ENCODE measurements at places on chromosomes 4 and X.

GRCh38 chrX:29535212-29536162 is 679.9 kb upstream of the MAGEB2 start:
- DNase-seq = no peak

DNA sequence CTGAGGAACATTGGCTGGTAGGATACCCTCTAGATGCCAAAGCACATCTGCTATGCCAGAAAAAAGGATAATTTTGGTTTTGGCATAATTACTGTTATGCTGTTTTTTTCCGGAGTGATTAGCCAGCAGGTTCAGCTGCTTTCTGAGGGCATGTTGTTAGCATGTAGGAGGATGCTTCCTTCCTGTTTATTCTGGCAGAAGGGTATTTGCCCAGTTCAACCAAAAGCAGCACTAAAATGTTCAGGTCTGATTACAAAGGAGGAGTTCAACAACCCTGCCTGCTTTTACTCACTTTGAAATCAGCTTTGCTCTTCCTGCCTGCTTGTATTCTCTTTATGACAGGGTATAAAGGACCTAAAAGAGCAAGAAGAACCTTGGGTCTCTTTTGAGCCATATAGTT is 21.9 kb downstream of the ERCC6L start:
- DNase-seq = no peak

- DNase-seq = no peak
These were observed 900 bp downstream of the TRO start for GRCh38 chrX:54921427-54922021.

DNA sequence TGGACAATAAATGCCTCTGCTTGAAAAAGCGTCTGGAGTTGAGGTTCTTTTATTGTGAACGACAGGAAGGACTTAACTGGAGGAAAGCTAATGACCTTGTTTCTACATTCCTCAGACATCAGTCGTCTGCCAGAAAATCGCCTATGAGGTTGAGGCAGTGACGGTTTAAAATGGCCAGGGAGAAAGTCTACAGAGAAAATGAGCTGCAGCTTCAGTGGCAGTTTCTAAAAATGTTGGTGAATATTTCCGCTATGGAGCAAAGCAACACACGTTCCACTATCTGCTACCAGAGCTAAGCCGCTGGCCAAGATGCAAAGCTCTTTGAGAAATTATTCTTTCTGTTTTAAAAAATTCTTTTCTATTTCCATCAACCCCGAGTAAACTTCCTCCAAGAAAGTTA is 116.9 kb upstream of the GALNT7 start:
- no peak for DNase-seq

GRCh38 chrX:41912923-41913322 is 10.4 kb downstream of the CASK start:
- DNase-seq = no peak

DNA sequence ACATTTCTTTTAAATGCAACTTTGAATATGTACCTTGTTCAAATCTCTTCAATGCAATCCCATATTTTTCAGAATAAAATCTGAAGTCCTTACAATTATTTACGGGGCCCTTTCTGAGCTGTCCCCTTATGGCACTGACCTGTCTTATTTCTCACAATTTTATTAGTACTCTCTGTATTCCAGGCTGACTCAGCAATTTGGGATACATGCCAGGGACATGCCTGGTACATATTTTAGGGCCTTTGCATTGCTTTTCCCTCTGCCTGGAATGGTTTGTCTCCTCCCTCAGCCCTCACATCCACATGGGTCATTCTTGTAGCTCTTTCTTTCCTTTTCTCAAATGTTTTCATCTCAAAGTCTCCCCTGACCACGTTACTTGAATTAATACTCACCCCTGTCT is 172.2 kb upstream of the TECRL start:
- DNase-seq = no peak

DNA sequence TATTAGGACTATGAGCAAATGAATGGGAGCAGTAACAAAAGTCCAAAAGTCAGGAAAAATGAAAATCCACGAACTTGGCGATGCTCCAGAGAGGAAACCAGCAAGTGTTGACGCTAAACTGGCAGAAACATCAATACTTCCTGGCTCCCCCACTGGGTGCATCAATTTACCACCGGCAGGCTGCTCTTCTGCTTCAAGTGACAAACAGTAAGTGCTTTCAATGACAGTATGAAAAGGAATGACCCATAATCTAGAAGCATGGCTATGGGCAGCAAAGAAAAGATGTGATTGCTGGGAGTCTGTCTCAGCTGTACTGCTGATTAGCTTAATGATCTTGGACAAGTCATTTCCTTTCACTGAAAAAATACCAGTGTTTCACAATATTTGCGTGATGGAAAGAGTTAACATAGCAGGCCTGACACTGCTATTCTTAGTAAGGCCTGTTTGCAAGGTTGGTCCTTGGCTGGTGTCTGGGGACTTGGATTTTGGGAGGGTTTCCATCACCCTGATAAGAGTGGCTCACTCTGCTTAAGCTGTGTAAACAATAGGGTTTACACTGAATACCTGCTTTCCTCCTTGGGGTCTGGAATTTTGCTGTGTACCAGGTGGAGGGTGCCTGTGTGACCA is 8.7 kb downstream of the ATP11C start:
- no peak for DNase-seq

GRCh38 chr4:152024881-152025280 is 264.1 kb upstream of the GATB start:
- no peak for DNase-seq

DNA sequence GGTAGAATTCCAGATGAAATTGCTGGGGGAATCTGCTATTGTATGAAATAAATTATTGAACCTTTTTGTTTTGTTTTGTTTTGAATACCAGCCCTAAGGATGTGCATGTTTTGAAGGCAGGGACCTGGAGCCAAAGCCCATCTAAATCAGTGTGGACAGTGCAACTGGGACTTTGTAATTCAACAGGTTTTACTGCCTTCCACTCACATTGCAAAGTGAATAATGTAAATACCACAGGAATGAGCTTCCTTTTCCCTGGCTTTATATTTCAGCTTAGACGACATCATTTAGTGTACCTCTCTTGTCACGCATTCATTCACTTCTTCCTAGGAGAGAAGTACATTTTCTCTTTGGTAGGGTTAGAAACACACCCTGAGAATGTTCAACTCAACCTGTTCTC is 795.0 kb downstream of the CENPC start:
- no peak for DNase-seq

DNA sequence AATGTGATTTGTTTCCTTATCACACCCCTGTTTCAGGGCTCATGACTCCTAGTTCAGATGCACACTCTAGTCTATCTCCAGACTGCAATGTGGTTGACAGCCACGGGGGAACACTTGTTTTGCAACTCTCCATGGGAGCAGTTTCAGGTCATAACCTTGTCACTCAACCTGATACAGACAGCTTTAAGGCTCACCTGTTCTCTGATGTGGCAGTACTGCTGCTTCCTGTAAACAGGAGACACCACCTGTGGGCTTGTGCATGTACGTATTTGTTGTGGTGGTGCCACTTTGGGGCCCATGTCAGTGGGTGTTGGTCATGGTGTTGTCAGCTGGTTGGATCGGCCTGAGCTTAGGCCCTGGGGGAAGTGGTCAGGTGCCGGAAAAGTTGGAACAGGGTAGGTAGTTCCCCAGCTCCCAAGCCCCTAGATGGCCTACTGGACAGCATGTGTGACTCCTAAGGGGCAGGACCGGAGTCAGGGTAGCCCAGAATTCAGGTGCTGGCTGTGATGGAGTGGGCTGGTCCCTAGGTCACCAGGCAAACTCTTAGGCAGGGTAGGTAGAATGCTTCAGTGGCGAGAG is 46.2 kb downstream of the FAM9B start:
- no peak for DNase-seq

- DNase-seq = no peak
These were observed 877 bp downstream of the GPRASP1 start for GRCh38 chrX:102652031-102652688.

DNA sequence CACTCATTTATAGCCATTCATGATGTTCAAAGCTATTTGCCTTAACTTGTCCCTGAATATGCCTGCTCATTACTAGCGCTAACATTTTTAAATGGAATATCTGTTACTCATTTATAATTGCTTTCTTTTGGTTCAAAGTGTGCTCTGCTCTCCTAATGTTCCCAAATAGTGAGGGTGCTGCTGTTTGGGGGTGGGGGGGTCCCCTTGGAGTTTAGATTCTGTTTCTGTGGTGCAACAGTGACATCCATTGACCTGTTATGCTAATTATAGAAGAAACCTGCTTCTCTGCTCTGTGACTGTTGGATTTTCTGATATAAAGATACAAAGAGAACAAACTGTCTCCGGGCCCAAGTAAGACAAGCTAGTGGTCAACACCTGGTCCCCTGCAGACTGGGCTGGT is 222.4 kb downstream of the SHROOM3 start:
- no peak for DNase-seq

DNA sequence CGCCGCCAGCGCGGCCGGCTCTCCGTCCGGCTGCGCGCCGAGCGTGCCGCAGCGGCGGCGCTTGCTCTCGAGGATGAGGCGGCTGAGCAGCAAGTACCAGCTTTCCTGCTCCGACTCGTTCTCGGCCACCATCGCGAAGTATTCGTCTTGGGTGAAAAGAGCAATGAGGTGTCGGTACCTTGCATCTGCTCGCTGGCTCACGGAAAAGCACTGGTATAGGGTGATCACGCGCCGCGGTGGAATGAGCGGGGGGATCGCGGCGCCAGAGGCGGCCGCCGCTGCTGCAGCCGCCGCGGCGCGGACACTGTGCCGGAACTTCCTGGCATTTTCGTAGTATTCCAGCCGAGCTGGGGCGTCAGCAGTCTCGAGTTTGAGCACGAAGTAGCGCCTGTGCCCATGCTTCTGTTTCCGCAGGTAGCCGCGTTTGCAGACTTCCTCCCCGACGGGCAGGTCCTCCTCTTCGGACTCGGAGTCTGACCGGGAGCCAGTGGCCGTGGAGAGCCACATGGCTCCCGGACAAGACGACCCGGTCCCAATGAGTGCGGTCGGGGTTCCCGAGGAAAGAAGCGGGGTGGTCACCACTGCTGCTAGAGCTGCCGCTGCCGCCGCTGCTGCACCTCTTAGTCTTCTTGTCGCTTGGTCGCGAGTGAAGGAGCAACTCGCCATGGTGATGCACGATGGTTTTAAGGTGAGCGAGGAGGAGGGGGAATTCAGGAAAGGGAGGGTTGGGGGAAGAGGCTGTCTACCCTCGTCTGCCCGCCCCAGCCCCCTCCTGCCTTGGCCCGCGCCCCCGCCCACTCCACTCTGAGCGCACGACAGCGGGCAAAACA is 469 bp downstream of the IRS4 start:
- no peak for DNase-seq

- DNase-seq = no peak
These were observed 49.6 kb downstream of the KLF8 start for GRCh38 chrX:56281789-56282188.

DNA sequence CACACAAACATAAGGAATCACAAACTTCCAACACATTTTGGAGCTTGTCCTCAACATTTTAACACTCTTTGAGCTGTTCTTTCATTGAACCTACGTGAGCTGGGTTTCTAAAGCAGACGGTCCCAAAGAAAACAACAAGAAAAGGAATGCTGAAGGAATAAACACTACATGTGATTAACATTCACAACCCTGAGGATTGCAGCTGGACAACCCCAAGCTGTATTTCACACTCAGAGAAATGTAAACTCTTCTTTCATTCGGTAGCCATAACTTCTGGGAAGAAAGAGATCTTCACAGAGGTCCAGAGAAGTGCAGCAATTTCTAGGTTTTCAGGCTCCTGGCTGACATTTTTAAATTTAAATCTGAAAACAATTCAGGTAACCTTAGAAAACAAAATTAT is 130.2 kb downstream of the CFAP299 start:
- no peak for DNase-seq

GRCh38 chr4:5890063-5890727 is 2.7 kb downstream of the CRMP1 start:
- DNase-seq = no peak

Measured in KG1 (cell line).